ENCODE measurements at places on chromosomes 11 and 22.

- DNase-seq = no peak
Observed at GRCh38 chr11:126658306-126659056, 303.0 kb downstream of the ST3GAL4 start.

DNA sequence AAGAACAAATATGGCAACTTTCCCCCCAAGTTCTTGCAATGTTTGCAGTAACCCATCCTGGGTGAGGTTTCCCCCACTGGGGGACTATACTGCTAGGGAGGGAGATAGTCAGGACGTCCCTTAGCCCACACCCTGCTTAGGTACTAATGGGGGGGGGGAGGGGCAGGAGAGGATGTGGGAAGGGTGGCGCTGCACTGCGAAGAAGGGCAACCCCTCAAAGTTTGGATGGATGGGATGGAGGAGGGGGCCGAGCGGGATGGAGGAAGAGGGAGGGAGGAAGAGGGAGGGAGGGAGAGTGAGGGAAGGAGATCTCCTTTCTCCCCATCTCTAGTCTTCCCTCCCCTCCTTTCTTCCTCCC is 100.6 kb upstream of the HSD17B12 start:
- DNase-seq = no peak

DNA sequence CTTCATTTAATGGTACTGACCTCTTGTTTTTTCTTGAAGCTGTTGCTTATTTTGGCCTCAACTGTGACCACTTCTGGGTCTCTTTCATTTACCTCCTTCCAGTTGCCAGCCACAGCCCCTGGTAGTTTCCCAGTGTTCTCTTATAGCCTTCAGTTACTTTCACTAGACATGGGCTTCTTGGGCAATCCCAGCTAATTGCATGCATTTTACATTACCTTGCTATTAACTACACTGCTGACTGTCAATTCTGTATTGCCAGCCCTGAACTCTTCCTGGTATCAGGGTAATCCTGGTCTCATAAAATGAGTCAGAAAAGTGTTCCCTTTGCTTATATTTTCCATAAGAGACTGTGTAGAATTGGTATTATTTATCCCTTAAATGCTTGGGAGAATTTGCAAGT is 195.8 kb upstream of the LARGE1 start:
- DNase-seq = no peak

DNA sequence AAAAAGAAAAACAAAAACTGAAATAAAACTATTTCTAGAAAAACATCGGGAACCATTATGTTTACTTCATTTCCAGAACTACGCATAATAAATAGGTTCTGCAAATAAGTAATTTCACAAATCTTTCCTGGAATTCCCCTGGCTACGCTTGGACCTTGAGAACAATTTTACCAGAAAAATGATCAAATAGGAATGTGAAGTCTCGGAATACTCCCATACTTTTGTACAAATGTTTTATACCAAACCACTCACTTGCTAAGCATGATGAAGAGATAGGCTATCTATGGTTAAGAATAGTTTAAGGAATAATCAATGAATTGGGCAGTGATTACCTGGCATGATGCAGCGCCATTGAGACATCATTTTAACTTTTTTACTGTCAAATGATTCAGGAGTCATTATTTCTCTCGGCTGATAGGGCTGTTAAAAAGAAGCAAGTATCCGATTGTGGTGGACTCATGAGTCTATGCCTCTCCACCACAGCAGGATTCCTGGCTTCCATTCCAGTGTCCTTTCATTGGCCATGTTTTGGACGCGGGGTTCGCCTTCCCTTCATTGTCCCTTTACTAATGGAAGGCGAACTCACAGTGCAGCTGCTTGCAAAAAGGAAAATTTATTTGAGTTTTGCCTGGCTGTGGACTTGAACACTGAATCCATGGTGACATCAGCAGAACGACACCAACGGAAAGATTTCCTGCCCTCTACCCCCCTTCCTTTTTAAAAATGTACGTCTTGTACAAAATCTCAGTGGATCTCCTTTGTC is 39.9 kb upstream of the BLID start:
- no peak for DNase-seq

- DNase-seq = no peak
Observed at GRCh38 chr11:113554526-113554925, 79.3 kb upstream of the DRD2 start.

- no peak for DNase-seq
Observed at GRCh38 chr22:42084874-42085273, 5.4 kb downstream of the SMDT1 start.

DNA sequence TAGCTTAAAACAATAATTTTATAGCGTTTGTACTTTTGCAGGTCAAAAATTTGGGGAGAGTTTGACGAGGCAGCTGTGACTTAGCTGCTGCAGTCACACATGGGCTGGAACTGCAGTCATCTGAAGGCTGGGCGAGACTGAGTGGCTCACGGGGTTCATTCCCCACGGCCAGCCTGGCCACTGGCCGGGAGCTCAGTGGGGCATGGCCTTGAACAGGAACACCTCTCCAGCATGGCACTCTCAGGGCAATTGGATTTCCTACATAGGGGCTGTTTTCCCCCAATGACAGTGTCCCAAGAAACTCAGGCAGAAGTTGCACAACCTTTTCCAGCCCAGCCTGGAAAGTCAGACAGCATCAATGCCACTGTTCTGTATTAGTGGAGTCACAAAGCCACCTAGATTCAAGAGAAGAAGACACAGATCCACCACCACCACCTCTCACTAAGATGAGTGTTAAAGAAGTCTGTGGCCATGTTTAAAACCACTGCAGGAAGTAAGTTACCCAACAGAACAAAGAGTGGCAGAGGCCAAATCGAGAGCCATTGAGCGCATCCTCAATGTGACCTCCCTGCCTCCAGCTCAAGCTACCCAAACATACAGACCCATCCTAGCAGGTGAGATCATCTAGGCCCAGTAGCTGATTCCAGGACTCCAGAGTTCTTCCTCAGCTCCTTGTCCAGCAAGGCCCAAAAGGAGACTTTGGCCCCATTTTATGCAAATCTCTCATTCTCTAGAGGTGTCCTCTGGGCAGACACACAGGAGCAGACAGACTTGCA is 618.7 kb upstream of the CADM1 start:
- no peak for DNase-seq

DNA sequence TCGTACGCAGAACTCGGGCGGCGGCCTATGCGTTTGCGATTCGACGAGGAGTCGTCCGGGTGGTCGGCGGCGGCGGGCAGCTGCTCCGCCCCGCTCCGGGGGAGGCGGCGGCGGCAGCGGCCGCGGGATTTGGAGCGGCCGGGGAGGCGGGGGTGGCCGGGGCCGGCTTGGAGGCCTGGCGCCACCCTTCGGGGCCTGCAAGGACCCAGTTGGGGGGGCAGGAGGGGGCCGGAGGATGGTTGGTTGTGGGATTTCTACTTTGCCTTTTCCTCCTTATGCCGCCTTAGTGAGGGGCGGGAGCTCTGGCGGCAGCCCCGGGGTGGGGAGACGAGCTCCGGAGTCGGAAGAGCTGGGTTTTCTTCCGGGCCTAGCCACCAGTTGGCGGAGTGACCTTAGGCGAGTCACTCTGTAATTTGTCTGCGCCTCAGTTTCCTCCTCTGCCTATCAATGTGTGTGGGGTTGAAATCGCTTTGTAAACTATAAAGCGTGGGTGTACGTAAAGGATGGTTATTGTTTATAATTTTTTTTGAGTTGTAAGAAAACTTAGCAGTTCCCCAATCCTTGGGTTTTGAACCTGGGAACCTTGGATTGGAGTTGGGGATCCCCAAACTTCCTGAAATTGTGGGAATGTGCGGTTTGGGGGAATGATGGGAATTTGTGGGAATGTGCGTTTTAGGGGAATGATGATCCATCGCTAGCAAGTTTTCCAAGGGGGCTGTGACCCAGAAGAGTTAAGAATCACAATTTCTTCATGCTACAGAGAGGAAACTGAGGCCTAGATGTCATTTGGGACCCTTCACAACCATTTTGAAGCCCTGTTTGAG is 679 bp downstream of the TUG1 start:
- DNase-seq = peak; percentile 38

DNA sequence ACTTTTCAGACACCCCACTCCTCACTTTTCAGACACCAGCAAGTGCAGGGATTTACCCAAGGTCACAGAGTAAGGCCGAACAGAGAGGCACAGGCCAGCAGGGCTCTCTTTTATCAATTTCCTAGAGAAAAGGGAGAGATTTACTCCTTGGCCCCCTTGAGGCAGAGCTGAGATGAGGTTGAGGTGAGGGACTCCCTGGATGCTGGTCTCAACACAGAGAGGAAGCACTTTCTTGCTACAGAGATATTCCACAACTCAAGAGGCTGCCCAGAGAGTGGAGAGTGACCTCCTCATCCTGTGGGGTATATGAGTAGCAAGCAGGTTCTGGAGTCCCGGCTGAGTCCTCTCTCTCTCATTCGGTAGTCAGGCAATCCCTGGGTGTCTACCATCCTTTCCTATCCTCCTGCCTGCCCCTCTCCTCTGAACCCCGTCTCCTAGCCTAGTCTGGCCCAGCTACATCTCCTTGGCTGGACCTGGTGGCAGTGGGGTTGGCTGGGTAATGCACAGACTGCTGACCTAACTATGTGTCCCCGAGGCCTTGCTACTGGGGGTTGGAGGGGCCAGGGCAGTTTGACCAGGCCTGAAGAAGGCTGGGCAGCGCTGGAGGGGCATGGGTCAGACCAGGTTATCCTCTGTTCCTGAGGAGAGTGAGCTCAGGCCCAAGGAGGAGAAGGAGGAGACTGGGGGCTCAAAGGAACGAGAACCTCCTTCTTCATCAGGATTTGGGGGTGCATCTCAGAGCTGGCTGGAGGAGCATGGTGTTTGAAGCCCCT is 1.8 kb upstream of the ARHGEF17 start:
- no peak for DNase-seq

DNA sequence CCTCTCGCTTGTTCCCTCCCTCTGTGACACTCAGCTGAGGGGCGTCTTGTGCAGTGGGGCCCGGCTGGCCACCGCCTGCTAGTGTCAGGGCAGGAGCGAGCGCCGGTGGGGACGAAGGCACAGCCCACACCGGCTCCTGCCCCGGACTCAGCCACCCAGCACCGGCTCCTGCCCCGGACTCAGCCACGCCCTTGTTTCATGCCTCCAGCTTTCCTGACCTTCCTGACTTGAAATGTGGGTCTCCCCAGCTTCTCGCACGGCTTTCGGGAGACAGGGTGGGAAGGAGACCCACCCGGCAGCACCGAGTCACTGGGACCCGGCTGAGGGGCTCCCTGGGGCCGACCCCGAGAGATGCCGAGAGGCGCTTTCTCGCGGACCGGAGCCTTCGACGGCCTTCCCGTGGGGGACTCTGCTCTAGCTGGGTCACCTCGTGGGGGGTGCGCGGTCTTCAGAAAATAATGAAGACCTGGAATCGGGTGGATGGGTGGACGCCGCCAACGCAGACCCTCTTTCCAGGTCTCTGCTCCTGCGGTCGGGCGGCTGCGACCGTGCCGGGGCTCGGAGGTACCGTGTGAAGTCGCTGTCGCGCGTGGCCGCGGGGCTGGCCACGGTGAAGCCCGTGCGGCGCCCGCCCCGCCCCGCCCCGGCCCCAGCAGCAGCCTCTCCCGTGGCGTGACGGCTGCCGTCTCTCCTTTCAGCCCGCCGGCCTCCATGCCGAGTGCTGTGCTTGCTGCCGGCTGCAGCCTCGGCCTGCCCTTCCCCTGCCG is 10.2 kb downstream of the GLB1L2 start:
- DNase-seq = no peak

- DNase-seq = peak; percentile 77
Observed at GRCh38 chr22:27213766-27214581, 556.6 kb downstream of the MIAT start.

- no peak for DNase-seq
Observed at GRCh38 chr11:109383306-109383705, 38.7 kb upstream of the C11orf87 start.

GRCh38 chr11:85685820-85686459 is at the start of gene CCDC89:
Gene CCDC89, minus strand, starts transcription at chr11:85686195. Its CDS starts 65 bp downstream, at chr11:85686130.
- DNase-seq = peak; percentile 77

- no peak for DNase-seq
Observed at GRCh38 chr11:69121621-69122325, 34.0 kb upstream of the SMIM38 start.

GRCh38 chr11:1546536-1547466 is 25.3 kb downstream of the DUSP8 start:
- no peak for DNase-seq

DNA sequence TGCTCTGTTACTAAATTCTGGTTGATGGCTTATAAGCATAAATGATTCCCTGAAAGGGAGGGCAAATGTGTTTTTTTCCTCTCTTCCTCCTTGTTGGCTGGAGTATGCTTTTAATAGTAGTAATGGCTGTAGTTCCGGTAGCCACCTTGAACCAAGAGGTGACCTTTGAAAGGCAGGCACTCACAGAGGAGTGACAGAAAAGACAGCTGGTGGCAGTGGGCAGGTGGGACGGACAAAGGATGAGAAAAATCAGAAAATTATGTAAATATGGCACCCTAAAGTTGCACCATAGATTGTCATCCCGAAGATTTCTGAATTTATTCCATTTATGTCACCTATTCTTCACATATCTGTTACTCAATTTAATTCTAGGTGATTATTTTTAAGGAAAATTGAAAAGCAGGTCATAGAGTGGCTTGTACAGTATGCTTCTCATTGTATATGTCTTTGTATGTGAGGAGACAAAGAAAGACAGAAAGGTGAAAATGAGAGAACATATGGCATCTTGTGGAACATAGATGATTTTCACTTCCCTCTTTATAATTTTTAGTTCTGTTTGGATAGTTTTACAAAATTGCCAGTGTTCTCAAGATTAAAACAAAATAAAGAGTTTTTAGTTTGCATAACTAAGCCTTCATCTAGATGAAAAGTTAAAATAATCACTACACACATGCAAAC is 17.0 kb downstream of the CASP12 start:
- DNase-seq = no peak

- DNase-seq = no peak
Observed at GRCh38 chr11:118226296-118226695, 1.5 kb upstream of the JAML start.

GRCh38 chr11:100930185-100930778 is 199.3 kb downstream of the PGR start:
- DNase-seq = no peak

DNA sequence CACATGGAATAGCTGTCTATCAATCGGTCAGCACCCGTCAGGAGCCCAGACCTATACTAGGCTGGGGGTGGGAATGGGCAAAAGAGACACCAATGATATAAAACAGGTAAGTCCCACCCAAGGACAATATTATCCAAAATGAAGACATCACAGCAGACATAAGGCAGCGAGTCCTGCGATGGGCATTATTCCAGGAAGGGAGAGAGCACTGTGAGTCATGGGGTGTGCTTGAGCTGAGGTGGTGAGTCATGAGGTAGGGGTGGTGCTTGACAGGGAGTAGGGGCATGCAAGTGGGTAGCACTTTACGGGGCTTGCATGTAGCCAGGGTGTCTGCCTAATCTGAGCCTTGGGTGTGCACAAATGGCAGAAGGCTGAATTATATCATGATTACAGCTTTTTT is 605.0 kb upstream of the CADM1 start:
- no peak for DNase-seq

GRCh38 chr22:30434843-30435242 is 9.3 kb downstream of the MTFP1 start:
- no peak for DNase-seq

GRCh38 chr11:108601150-108601549 is 7.6 kb upstream of the EXPH5 start:
- no peak for DNase-seq

All from left ventricle myocardium inferior (tissue), 1 donor.